ENCODE measurements at places on chromosomes 2 and 18. TPM values are rescaled to one million over a fixed set of nuclear protein-coding genes. Genes with fewer than 3 reads are reported as not detected.

Gene DUSP11
- total RNA-seq, result 21.9 TPM

Gene AMER3
- 26.8 TPM for total RNA-seq

Gene CDK15
- total RNA-seq, result under 0.01 TPM

Gene ATG9A
- total RNA-seq, result 22.4 TPM

Gene RNF144A
- 36.9 TPM for total RNA-seq

Gene CFAP65
- 0.74 TPM for total RNA-seq

Gene TEKT4
- total RNA-seq, result not detected

Gene FSIP2
- 3.2 TPM for total RNA-seq

Gene CCDC178
- total RNA-seq, result 1.2 TPM
